ENCODE measurements at places on chromosomes 16 and 17.

DNA sequence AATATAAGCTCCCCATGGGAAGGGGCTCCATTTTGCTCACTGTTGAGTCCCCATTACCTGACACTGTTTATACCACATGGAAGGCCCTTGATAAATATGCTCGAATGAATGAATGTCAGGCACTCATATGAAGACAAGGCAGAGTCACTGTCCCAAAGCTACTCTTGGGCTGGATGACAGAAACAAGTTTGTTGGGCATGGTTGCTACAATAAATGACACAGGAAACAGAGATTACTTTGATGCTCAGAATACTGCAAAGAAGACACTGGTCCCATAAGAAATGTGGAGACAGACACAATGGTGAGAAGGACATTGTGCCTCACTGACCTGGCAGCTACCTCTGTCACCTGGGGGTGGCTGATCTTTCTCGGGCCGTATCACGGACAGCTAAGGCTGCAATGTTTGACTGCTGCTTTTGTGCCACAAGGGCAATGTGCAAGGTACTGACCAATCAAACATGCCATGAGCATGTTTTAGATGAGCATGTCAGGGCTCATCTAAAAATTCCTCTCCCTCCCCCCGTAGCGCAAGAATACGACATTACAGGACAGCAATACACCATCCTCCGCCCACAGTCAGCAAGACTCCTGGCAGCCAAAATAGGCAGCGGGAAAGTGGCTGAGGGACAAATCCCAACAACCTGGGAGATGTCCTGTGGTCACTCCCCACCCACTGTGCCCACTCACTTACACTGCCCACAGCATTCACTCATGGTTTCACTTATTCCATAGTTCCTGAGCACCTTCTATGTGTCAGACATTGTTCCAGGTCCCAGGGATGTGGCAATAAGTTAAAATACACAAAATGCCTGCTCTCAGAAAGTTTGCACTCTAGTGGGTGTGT is 5.0 kb downstream of the PIK3R6 start:
- no peak for DNase-seq

GRCh38 chr16:66007717-66008116 is 358.8 kb upstream of the CDH5 start:
- no peak for DNase-seq

DNA sequence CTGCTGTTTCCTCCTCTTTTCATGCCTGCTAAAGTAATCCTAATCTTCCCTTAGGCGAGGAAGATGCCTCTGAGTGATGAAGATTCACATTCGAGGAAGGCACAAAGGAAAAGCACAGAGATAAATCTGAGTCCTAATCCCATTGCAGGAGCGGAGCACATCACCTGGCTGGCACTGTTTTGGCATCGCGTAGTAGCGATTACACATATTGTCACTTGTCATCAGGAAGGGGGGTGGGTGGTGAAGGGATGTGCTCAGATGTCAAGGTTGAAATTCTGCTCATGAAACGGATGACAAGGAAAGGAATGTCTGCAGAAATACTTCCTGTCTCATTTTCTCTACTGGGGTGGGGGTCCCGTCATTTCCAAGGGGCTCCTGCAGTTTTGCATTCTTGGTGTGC is 363.1 kb upstream of the EEF2KMT start:
- DNase-seq, result no peak

DNA sequence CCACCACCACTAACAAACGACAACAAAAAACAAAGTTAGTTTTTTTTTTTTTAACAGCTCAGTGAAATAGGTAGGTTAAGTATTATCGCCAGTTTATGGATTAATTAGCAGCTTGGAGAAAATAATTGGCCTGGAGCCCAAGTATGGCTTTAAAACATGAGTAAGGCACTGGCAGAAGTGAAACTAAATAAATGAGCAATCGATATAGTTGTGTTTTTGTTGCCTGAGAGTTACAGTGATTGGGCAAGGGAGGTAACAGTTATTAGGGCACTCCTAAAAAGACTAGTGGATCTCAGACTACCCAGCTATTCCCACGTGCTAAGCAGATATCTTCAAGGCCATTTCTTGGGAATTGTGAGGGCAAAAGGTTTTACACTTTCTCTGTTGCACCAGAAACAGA is 2.4 kb downstream of the MLKL start:
- DNase-seq, result no peak

DNA sequence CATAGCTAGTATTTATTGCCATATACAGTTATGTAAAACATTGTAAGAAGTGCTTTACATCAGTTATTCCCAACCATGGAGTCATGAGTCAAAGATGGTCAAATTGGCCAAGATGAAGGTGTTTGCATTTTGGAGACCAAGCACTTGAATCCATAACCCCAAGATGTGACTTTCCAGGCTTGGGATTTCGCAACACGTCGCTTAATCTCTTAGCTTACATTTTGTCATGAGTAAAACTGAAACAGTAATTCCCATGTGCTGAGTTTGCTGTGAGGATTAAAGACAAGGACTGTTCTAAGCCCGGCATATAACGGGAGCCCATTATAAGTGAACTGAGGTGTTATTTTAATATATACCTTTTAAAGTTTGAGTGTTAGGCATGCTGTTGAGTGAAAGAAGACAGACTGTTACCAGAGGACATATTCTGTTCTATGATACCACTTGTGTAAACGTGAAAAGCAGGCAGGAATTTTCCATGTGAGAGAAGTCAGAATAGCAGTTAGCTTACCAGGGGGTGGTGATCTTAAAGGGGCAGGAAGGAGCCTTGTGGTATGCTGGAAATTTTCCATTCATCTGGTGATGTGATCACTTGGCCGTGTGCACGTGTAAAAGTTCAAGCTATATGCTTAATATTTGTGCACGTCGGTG is 484.9 kb downstream of the WWOX start:
- no peak for DNase-seq

DNA sequence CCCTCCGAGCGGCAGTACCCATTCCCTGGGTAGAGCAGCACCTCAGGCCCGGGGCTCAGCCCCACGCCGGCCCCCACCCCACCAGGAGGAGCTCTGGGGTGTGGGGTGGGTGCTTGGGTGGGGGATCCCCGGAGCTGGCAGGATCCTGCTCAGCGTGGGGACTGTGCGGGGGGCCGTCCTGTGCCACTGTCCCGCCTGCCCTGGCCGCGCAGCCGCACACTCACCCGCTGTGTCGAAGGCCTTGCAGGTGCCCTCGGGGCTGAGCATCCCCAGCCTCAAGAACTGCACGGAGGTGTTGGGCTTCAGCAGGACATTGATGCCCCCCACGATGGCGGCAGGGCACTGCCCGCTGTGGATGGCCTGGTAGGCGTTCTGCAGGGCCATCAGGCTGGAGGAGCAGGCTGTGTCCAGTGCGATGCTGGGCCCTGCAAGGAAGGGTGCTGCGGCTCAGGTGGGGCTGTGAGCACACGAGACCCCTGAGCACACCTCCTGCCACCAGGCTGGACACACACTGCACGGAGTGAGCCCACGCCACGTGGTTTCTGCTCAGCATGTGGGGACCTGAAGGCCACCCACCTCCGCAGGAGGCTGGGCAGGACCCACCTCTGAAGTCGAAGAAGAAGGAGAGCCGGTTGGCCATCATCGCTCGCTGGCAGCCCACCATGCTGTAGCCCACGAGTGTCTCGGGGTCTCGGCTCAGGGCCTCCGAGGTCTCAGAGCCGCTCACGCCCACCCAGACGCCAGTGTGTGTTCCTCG is 4.9 kb downstream of the FASN start:
- no peak for DNase-seq

- DNase-seq, result no peak
These were observed 332.7 kb upstream of the HSBP1 start for GRCh38 chr16:83475108-83475507.

DNA sequence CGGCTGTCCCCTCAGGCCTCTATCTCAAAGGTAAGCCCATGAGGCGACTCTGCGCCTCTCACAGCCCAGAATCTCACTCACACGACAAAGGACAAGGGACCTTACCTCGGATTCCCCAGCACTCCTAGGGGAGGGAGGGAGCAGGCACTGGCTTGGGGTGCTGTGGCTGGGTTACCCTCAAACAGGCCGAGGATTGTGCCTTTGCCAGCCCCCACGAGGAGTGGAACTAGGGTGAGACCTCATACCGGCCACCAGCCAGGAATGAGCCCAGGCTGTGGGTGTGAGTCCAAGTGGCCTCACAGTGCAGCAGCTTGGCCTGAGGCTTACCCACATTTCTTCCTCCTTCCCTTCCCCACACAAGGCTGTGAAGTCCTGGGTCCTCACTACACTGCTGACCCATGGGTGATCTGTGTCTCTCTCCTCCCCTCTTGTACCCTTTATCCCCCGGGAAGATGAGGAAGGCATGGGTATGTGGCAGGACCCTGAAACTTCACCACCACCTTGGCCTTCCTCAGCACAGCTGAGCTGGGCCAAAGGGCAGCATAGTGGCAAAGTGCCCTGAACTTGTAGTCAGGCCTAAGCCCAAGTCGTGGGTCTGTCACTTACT is 5.9 kb downstream of the PROCA1 start:
- DNase-seq, result no peak

DNA sequence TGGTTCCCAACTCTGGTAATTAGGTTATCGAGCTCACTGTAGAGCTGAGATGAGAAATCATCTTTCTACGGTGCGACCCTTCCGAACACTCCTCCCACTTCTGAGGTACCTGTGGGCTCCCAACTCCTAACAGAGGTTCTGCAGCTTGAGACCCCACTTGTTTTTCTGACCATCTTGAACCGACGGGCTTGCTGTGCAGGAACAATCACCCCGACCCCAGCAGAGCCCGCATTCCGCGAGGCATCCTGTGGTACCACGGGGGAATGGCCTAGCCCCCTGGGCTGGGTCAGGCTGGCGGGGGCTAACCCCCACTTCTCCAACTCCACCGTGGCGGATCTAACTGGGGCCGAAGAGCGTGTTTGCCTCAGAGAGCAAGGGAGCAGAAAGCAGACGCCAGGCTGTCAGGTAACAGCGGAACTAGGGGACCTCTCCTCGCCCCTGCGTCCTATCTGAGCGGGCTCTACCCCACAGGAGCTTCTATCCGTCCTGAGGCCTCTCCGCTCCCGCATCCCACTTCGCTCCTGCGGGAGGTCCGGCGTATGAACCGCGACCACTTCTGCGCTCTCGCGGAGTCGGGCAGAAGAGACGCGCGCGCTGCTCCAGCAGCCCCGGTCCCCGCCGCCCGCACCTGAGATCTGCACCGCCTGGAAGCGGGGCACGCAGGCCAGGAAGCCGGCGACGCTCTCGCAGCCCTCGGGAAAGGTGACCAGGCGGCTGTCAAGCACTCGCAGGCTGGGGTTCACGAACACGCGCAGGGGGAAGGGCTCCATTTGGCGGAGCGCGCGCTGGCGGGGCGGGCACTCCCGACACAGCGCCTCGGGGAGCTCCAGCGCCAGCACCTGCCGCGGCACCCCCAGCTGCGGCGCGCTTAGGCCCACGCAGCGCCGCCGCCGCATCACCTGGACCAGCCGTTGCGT is 761 bp downstream of the PDF start:
- DNase-seq, result no peak

All from midbrain (tissue), 1 donor.